H7 (cell line): ENCODE measurements at places on chromosomes 7 and 10. TPM values are rescaled to one million over a fixed set of nuclear protein-coding genes. Genes with fewer than 3 reads are reported as not detected.
A peak's percentile ranks its signal among the peaks of the same experiment; 100 is the strongest.

DNA sequence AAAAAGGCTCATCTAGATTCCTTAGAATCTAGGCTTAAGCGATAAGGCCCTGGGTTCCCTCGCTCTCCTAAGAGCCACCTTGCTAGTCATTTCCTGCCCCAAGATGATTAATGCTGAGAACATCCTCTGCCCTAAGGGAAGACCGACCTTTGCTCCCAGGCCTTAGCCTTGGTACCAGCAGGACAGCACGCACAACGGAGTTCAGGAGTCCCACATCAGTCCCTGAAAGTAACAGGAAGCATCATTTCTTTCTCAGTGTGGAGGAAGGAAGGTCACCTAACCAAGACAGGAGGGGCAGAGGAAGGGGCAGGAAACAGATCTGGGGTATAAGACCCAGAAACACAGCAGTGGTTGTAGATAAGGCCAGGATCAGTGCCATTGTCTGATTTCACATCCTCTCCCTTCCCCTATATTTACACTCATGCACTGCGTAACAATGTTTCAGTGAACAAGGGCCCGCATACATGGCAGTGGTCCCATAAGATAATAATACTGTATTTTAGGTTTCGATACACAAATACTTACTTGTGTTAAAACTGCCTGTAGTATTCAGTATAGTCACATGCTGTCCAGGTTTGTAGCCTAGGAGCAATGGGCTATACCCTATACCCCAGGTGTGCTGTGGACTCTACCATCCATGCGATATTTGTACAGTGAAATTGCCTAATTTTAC, 8.1 kb upstream of the FAM107B start:
- no peak for DNase-seq

DNA sequence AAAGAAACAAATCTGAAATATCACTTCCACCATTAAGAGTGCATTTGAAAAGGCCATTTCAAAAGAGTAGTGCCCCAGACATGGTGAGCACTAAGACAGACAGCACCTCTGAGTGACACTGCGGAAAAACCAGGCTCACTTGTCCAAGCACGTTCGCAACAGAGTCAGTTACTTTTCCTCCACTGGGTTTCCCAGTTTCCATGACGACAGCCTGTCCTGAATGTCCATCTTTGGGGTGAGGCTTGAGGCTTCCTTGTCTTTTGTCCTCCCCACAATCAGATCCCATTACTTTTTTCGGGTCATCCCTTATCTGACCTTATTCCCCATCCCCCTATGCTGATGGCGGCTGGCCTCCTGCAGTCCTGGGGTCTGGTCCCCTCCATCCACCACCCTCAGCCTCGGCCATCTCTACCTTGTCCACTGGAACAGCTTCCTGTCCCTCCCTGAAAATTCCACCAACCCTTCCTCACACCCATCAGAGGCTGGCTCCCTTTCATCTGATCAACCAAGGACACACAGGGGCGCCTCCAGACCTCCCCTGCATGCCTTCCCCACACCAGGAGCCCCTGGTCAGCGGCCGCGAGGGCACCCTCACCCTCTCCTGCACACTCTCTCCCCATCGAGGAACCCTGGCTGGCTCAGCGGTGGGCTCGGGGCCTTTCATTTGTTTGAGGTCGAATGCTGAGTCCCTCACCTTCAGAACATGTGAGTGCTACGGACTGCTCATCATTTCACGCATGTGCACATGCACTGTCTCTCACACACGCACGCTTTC, 363.6 kb downstream of the DNAJB6 start:
- DNase-seq, result no peak

- DNase-seq, result peak; percentile 51
Observed at GRCh38 chr10:93568105-93568390, 1.6 kb downstream of the FFAR4 start.

DNA sequence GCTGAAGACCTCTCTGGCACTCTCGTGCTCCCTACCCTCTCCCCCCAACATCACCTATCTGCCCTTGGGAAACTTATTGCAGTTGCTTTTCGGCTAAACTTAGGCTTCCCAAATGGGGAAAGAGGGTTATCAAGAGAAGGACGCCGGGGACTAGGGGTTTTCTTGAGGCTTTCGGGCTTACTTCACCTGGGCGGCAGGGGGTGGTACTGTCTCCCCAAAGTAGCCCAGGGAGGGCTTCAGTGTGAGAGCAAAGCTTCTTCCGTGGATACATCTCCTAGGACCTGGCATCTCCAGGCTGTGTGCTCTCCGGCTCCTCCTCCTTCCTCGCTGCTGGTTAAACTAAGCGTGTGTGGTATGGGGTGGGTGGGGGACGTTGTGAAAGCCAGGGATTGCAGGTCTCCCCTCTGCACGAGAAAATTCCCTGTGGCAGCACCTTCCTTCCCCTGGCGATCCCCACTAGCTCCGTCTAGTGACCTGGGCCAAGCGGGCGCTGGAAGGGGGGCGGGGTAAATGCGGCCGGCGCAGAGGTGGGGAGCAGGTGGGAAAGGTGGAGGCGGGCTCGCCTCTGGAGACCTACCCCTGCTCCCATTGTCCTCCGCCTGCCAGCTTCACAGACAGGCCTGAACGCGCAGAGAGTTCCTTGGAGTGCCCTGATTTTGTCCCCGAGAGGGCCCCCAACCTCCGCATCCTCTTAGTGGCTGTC, 1.1 kb downstream of the PLXDC2 start:
- DNase-seq, result peak; percentile 78

GRCh38 chr10:32995751-32996150, 37.7 kb upstream of the ITGB1 start:
- no peak for DNase-seq

DNA sequence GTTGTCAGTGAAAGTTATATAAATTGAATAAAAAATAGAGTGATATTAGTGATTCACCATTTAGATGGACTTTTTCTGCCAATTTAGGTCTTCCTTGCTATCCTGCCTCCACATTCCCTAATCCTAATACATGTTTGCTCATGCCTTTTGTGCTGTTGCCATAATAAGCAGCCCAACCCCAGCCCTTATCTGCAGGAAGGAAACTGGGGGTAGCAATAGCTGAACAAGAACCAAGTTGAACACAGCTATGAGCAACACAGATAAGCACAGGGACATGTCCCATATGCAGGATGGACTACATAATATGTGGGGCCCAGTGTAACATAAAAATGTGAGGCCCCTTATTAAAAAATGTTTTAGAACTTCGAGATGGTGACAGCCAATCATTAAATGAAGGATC, 91.2 kb upstream of the AHR start:
- no peak for DNase-seq

- DNase-seq, result no peak
Observed at GRCh38 chr10:44575601-44576380, 190.9 kb upstream of the CXCL12 start.

DNA sequence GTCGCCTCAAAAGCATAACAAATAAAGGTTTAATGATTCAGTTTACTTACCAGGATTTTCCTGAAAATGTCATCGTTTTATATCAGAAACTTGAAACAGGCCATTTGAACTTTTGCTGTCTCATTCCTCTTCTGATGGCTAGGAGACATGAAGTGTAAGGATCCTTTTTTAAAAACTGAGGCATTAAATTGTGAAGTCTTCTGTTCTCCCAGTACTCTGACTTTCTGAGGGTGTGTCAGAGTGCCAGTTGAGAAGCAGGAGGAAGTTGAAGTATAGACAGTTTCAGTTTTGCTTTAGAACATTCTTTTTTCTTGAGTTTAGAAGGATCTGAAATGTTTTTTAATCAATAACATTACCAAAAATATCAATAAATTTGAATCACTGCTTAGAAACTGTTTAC, at the start of gene SAMD9L:
TSS of gene SAMD9L (minus strand) at position 242 of the 400 bp plus-strand sequence. CDS start 12,414 bp downstream, outside the sequence.
- no peak for DNase-seq

DNA sequence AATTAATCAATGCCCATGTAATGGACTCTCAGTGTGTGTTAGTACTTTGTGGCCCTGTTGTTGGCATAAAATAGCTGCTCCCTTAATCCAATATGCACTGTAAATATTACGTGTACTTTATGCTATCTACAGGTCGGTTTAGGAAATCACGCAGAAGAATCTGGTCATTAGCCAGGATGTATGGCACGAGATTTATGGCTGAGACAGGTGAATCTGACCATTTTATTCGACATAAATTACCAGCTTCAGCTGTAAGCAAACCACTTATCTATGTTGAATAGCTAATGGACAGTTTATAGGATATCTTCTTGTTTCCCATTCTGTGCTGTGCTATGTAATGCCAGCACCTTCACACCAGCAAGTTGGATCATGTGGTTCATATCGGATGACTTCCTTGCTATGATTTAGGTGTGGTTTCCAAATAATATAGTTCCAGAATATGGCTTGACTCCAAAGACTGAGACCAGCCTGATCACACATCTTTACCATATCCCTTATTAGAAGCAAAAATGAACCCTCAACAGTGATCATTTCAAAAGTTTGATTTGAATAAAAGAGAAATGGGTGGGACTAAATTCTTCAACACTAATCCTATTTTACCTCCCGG, 301.4 kb downstream of the AHR start:
- DNase-seq, result no peak

GRCh38 chr7:15507708-15508107, 54.1 kb downstream of the AGMO start:
- DNase-seq, result no peak

DNA sequence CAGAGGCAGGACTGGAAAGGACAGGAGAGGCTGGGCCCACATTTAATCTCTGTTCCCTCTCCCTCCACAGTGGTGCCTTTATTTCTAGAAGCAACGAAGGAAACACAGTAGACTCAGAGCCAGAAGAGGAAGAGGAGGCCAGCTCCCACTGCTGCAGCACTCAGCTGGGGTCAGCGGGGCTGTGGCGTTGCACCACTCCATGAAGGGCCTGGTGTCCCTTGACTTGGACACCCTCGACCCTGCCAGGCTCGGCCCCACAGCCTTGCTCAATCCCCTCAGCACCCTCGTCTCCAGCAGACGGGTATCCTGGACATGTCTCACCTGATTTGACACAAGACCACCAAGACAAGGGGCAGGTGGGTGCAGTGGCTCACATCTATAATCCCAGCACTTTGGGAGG, 38.8 kb downstream of the PRKAG2 start:
- no peak for DNase-seq

- no peak for DNase-seq
Observed at GRCh38 chr7:101536668-101537067, 92.4 kb downstream of the MYL10 start.

- DNase-seq, result no peak
Observed at GRCh38 chr10:52469970-52470705, 156.1 kb downstream of the DKK1 start.

DNA sequence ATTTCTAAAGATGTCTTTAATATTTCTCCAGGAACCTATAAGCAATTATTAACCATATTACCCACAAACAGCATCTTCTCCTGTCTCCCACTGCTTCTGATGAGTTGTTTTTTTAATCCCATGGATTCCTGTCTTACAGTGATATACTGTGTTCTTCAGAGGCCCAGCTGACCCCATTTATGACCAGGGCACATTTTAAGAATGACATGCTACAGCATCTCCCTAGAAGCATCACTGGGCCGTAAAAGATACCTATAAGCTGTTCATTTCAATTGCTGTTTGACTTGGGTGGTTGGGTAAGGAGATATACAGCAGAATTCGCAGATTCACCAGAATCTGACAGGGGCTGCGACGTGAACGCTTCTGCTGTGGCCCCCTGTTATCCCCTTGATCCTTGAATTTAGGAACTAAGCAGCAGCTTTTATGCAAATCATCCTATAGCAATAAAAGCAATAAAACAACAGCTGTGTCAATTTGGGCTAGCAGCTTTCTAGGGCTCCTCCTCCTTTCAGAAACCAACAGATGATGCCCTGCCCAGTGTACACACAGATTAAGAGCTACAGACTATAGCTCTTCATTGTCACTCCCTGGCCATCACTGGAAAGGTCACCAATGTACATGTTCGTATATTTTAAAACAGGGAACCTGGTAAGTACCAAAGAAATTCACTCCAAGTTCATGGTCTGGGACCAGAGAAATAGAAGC, 86.8 kb downstream of the CPEB3 start:
- no peak for DNase-seq

DNA sequence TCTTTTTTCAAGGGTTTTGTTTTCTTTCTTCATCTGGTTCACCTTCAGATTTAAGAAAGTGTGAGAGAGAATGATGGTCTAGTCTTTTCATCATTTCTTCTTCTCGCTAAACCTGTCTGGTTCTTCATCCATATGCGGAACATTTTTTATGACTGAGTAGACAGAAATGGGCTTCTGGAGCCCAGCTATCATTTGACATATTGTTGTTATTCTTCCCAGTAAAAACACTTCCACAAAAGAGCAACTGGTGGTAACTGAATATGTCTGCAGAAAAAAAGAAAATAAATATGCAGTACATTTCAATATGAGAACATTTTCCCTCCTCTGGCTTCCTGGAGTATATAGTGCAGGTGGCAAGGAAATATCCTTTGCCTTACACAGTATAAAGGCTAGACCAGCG, 209.5 kb downstream of the JCAD start:
- DNase-seq, result no peak

DNA sequence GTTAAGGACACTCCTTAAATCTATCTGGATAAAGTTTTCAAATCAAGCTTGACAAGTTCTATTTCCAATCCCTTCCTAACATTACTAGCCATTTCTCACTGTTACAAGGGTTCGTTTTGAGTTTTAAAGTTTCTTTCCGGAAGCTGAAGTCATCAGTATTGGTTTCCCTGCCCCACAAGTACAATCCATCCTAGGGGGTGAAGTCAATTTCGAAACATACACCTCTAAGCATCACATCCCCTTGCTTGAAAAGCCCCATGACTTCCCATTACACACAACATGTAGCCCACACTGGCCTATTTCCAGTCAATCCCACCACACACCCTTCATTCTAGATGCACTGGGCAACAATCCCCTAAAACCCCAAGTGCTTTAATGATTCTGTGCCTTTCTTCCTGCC, 13.0 kb downstream of the DPY19L1 start:
- DNase-seq, result no peak

DNA sequence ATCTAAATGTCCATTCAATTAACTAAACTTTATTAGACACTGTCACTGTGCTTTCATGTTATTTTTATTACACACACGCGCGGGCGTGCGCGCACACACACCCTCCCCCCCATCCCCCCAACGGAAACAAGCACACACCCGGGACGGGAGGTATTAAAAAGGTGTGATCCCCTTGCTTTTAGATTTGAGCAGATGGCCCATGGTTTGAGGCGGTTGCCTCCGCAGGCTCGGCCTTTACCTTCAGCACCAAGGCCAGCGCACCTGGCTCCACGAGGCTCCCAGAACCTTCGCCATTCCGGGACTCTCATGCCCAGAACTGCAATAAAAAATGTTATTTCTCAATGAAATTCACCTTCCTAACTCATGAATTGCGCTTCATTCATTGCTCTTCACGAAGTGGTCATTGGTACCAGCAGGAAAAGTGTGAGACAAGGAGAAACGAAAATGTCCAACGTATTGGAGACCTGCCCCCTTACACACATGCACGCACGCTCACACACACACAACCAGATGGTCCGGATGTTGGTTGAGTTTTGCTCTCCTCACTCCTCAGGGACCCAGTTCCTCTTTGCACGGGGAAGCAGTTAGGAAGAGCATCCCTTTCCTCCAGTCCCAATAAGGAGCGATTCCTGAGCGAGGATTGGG, 20.8 kb upstream of the PTF1A start:
- DNase-seq, result peak; percentile 81

IDI2 gene
- total RNA-seq, result not detected in 2 replicates

CRYGN gene
- total RNA-seq, result 1.2 and 2.2 TPM in 2 replicates

GATA3 gene
- 0.11 and 1.1 TPM in 2 replicates for total RNA-seq
